ENCODE measurements at places on chromosomes 2 and 18.

- no peak for DNase-seq
Observed at GRCh38 chr2:66814916-66815315, 380.0 kb downstream of the MEIS1 start.

DNA sequence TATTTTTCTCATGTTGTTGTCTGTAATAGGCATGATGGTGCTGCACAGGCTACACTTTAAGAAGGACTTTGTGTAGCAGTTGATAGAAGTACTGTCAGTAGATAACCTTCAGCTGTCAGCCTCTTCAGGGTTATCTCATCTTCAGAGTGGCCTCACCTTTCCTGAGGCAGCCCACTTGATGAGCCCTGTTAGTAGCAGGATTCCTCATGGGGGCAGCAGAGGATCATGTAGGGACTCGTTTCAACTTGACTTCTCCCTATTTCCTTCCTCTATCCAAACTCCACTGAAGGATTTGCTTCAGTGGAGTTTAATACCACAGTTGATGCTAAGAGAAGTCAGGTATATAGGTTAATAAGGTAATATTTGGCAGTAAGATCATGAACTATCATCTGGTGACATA lies 530.3 kb upstream of the FSIP2 start:
- no peak for DNase-seq

GRCh38 chr2:201913201-201913600 lies 106.9 kb downstream of the CDK15 start:
- DNase-seq: no peak

GRCh38 chr2:189060096-189060642 lies 86.0 kb downstream of the COL3A1 start:
- DNase-seq: no peak

DNA sequence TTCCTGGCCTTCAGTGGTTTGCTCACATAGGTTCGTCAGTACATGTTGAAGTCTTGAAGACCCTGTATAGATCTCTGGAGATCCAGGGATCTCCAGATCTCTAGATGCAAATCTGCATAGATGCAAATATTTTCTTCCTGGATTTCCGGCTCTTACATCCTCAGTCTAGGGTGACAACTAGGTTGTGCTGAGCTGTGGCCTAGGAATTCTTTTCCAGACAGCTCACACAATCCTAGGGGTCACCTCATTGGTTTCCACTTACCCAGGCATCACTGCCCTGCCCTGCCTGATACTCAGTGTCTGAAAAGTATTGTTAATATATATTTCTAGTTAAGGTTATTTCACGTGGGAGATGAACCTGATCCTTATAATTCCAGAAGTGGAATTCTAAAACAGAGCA lies 105.1 kb upstream of the TTC27 start:
- DNase-seq: no peak

DNA sequence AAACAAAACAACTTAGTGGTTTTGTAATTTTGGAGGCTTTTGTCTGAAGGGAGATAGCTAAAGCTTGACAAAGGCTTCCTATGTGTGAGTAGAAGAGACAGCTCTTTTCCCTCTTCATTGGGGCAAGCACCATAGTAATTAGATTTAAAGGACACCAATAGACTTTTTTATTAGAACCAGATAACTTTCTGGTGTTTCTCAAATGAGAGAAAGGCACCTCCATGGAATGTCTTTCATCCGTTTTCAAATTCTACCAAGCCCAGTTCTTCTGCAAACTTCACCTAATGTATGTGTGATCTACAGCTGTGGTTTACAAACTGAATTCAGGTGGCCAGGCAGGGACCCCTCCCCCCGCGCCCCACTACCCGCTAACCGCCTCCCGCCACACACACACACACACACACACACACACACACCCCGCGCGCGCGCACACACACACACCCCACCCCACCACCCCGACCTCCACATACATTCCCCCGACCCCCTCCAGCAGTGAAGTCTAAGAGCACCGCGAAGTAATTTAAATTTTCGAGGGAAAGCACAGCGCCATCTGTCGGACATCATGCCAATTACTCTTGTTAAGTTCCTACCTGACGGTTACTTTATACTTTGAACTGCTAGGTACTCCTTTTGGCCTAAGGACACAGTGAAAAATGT lies 31.6 kb upstream of the PPP1R1C start:
- peak; percentile 18 for DNase-seq

DNA sequence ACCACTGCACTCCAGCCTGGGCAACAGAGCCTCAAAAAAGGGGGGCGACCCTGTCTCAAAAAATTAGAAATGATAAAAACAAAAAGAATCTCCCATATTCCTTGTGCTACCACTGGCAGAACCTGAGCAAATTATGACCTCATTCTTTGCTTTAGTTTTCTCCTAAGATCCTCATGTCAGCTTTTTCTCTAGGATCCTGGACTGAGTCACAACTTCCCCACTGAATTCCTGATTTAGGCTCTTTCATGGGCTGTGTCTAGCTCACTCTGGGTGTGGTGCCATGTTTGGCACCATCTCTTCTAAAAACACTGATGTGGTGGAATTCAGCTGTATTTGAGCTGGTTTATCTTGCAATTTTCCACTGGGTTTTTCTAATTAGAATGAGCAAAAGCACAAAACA lies 37.1 kb downstream of the EXOC6B start:
- no peak for DNase-seq

GRCh38 chr2:4219571-4219970 lies 516.2 kb downstream of the DCDC2C start:
- DNase-seq: no peak

DNA sequence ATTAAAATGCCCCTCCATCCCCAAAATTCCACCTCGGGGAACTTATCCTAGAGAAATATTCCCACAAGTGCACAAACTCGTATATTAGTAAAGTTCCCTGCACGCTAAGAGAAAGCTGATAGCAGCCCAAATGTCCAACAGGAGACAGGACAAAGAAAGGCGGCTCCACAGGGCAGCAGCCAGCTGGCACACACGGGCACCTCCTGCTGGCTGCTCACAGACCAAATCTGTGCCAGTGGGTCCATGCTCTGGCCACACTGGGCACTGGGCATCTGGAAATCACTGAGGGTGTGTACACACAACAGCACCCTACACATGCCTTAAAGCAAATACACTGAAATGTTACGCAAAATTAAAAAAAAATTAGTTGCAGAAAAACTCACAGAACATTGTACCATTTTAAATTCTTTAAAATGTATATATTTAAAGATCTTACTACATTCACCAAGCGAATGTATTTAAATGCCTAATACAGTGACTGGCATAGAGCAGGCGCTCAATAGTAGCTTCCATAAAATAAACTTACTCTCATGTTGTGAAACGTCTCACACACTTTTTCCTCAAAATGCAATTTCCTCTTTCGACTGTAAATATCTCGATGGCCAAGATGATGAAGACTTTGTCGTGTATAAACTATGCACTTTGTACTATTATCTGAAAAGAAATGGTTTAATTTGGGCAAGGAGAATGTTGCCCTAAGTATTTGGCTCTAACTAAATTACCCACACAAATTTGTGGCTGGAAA lies 19.4 kb downstream of the ZNF516 start:
- DNase-seq: no peak

- no peak for DNase-seq
Observed at GRCh38 chr2:1740716-1741589, 3.4 kb downstream of the PXDN start.

DNA sequence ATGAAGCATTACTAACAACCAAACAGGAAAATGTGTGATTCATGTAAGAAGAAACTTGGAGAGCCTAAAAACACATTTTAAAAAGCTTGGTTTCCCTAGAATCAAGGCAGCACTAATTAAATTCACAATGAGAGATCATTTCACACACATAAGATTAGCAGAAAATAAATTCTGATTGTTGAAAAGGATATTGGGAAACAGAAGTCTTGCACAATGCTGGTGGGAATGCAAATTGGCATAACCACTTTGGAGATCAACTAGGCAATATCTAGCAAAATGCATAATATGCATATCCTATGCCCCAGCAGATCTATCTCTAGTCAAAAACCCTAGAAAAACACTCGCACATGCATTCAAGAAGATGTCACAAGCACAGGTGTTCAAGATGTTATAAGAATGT lies 75.3 kb upstream of the SIX3 start:
- no peak for DNase-seq

Data from stimulated activated CD8-positive, alpha-beta memory T cell treated with anti-CD3 and anti-CD28 coated beads, Interleukin-15, amount 100 ng/mL, for 24 hours (primary cell).